ENCODE measurements at places on chromosomes 7 and 10. TPM values are rescaled to one million over a fixed set of nuclear protein-coding genes. Genes with fewer than 3 reads are reported as not detected.

The PRSS37 gene
- not detected for total RNA-seq

The ELOVL3 gene
- 0.53 TPM for total RNA-seq

The ZNF680 gene
- total RNA-seq = 34.1 TPM

- no peaks in the 10 kb centered on the region for H3K36me3 ChIP-seq
- no peak overlapping the region for H3K4me3 ChIP-seq
- no peak for DNase-seq
- peaks cover 9% of the 10 kb centered on the region for H3K4me1 ChIP-seq
- H3K27ac ChIP-seq = no peak overlapping the region
Observed at GRCh38 chr7:54846273-54846672, 87.3 kb upstream of the SEC61G start.

DNA sequence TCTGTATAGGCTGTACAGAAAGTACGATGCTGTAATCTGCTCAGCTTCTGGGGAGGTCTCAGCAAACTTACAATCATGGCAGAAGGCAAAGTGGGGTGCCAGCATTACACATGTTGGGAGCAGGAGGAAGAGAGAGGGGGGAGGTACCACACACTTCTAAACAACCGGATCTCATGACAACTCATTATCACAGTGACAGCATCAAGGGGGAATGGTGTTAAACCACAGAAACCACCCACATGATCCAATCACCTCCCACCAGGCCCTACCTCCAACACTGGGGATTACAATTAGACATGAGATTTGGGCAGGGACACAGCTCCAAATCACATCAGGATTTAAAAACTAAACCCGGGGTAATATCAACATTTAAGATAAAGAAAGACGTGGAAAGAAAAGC lies 468.8 kb upstream of the AUTS2 start:
- H3K4me3 ChIP-seq = no peak overlapping the region
- no peak for DNase-seq
- no peaks in the 10 kb centered on the region for H3K4me1 ChIP-seq
- H3K27ac ChIP-seq = no peak overlapping the region
- no peaks in the 10 kb centered on the region for H3K36me3 ChIP-seq

DNA sequence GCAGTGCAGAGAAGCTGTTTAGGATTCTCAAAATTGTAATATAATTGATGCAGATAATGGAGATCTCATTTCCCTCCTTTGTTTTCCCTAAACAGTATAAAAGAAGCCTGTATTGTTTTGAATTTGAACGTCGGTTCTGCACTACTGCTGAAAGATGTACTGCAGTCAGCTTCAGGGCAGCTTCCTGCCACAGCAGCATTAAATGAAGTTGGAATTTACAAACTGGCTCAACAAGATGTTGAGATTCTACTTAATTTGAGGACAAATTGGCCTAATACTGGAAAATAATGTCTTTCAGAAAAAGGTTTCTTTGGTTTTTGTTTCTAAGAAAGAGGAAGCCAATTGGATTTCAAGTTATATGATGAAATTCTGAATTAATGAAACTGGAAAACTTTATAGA lies 14.3 kb downstream of the EFCAB10 start:
- no peaks in the 10 kb centered on the region for H3K4me1 ChIP-seq
- H3K27ac ChIP-seq = no peak overlapping the region
- peaks cover 50% of the 10 kb centered on the region for H3K36me3 ChIP-seq
- no peak overlapping the region for H3K4me3 ChIP-seq
- no peak for DNase-seq
- H3K27me3 ChIP-seq = no peaks in the 10 kb centered on the region

GRCh38 chr7:27840313-27840712 lies 100.4 kb downstream of the TAX1BP1 start:
- no peak overlapping the region for H3K4me3 ChIP-seq
- no peaks in the 10 kb centered on the region for H3K36me3 ChIP-seq
- H3K27ac ChIP-seq = no peak overlapping the region
- H3K4me1 ChIP-seq = no peaks in the 10 kb centered on the region

DNA sequence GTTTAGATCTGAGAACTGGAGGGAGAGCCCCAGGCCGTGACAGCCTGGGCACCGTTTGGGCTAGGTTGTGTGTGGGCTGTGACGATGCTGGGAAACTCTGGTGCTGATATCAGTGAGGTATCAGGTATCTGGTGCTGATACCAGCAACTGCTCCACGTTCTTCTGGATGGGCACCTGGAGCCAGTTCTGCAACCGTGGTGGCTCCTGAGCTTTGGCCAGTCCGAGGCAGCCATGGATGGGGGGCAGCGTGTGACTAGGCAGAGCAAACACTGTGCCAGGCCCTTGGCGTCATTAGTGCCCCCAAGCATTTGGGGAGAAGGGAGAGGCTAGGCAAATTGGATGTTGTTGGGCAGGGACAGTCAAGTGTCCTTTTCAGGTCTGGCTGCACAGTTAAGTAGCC lies 57.9 kb downstream of the ZNF467 start:
- no peak overlapping the region for H3K27ac ChIP-seq
- peaks cover 12% of the 10 kb centered on the region for H3K4me1 ChIP-seq
- H3K36me3 ChIP-seq = 0 out of 2 replicates have a peak, but pooled peaks cover 4% of the 10 kb centered on the region
- H3K4me3 ChIP-seq = peak overlapping the region; percentile 96
- no peaks in the 10 kb centered on the region for H3K27me3 ChIP-seq
- DNase-seq = no peak

DNA sequence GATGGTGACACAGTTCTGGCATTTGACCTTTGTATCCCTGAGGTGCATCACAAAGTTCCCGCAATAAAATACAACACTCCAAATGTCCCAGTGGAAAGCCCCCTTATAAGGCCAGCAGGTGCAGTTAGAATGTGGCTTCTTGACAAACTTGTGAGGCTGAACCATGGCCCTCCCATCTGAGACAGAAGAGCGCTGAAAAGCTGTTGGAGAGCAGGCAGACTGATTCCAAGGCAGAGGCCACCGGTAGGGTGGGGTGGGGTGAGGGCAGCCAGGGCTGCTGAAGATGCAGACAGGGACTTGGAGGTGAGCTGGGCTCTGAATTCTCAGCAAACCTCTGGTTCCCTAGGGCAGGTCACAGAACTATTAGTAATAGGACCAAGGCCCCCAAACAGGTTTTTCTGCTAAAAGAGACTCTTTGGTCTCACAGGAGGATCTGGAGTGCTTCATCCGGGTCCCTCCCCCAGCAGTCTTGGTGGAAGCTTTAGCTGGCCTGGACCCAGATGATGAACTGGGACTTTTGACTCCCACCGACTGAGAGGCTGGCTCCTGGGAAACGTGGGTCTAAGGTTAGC lies 15.6 kb upstream of the CHST3 start:
- H3K27ac ChIP-seq = no peak overlapping the region
- H3K4me3 ChIP-seq = no peak overlapping the region
- no peaks in the 10 kb centered on the region for H3K27me3 ChIP-seq
- no peak for DNase-seq
- H3K4me1 ChIP-seq = no peaks in the 10 kb centered on the region

DNA sequence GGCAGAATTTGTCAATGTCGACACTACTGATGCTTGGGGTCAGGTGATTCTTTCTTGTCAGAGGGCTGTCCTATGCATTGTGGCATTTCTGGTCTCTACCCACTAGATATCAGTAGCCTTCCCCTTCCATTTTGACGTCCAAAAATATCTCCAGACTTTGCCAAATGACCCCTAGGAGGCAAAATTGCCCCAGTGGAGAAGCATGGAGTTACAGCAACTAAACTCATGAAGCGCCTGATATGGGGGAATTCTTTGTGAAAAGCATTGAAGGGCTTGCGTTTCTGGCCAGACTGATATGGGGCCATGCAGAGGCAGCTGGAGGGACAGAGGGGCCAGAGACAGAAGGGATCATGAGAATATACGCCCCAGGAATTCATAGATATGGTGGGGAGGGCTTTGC lies 43.6 kb downstream of the ADRB1 start:
- H3K4me1 ChIP-seq = no peaks in the 10 kb centered on the region
- H3K36me3 ChIP-seq = no peaks in the 10 kb centered on the region
- H3K27ac ChIP-seq = no peak overlapping the region
- H3K4me3 ChIP-seq = no peak overlapping the region
- no peaks in the 10 kb centered on the region for H3K27me3 ChIP-seq

DNA sequence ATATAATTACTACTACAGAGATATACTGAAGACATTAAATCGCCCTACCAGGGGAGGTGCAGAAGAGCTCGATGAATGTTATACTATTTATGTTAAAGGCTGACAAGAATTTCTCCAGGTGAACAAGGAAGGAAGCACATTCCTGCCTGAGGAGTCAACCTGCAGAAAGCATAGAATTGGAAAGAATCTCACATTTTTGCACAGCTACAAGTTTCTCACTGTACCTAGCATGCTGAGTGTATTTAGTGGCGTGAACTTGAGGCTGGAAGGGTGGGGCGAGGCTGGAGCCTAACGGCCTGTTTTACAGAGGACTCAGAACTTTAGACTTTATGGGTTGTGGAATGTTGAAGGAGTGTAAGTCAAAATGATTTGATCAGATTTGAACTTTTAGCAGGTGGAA lies 373.6 kb upstream of the LRGUK start:
- DNase-seq = no peak
- H3K4me3 ChIP-seq = no peak overlapping the region

DNA sequence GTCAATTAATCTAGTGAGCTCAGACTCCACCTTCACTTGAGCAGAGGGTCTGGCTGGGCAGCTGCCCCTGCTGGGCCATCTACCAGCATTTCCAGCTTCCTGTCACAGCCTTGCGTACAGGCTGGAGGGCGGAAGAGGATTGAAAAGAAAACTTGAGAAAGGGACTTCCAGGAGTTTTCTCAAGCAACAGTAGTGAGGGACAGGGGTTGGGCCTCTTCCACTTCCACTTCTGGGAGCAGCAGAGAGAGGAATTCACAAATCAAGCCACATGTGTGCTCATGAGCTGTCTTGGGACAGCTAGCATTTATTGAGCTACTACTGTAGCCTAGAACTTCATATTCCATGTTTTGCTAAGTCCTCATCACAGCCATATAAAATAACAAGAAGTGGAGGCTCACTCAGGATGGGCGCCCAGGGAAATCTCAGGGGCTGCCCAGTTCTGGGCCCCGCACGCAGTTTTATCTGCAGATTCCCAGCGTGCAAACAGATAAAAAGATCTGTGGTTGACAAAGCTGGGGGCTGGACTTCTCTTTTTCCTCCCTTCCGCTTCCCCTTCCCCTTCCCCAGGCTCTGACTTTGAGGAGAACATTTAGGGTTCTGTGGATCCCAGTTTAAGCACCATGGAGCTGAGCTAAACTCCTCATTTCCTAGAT lies 135.8 kb downstream of the RGS10 start:
- peaks cover 12% of the 10 kb centered on the region for H3K4me1 ChIP-seq
- no peaks in the 10 kb centered on the region for H3K36me3 ChIP-seq
- H3K4me3 ChIP-seq = no peak overlapping the region
- no peaks in the 10 kb centered on the region for H3K27me3 ChIP-seq
- no peak overlapping the region for H3K27ac ChIP-seq

All from SJCRH30 (cell line).